ENCODE measurements at places on chromosomes 3 and 15. TPM values are rescaled to one million over a fixed set of nuclear protein-coding genes. Genes with fewer than 3 reads are reported as not detected.

The CCRL2 gene
- total RNA-seq: 5.8 TPM

The ALAS1 gene
- 47.5 TPM for total RNA-seq

The NANOGP8 gene
- total RNA-seq: not detected

DNA sequence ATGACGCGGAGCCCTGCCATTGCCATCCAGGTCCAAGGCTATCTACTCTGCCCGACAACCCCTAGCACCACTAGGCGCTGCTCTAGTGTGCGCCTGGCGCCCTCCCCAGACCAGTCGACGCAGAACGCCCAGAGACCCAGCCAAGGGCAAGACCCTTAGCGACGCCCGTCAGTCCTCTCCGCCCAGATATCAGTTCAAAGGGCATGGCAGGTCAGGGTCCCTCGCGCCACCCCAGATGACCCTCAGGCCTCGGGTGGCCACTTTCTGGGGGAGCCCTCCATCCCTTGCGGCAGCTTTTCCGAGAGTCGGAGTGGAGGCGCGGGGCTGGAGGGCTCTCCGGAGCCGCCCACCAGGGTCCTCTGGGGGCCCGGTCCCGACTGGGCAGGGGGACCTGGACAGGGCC, 371 bp upstream of the CLSTN2 start:
- H3K27ac ChIP-seq: no peak overlapping the region
- no peaks in the 10 kb centered on the region for H3K36me3 ChIP-seq
- no peak overlapping the region for H3K4me3 ChIP-seq
- peaks cover 7% of the 10 kb centered on the region for H3K4me1 ChIP-seq
- H3K27me3 ChIP-seq: peaks cover 48% of the 10 kb centered on the region
- no peak for DNase-seq

- no peaks in the 10 kb centered on the region for H3K36me3 ChIP-seq
- no peak overlapping the region for H3K4me3 ChIP-seq
- no peak for DNase-seq
- H3K27ac ChIP-seq: no peak overlapping the region
These were observed 119.5 kb downstream of the MYLK start for GRCh38 chr3:123764647-123765046.

DNA sequence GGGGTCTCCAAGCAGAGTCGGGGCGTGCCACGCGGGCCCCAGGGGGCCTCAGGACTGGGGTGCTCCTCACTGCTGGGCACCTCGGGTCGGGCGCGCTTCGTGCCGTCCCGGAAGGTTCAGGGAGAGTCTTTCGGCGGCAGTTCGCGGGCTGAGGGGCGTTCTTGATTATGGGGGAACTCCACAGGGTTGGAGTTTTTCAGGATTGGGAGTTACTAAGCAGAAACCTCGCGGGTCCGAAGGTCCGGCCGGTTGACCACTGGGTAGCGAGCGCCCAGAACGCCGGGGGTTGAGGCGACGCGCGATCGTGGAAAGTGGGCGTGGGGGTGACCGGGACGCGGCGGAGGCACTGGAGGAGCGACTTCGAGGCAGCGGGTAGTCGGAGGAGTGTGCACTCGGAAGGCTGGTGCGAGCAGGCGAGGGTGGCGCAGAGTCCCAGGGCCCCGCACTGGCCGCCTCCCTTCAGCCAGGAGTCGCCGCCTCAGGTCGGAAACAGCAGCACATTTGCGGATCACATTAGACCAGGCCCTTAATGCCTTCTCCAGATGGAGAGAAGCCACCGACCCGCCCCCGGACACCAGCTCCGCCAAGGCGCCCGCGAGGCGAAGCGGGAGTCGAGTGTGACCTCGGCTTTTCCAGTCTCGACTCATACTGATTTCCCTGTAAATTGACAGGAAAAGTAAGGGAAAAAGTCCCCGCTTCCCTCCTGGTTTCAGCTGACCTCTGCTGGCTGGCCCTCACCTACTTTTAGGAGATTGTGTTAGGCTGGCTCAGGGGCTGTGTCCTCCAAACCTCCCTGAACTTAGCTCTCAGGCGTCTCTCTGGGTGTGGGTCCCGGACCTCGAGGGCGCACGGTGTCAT, 685 bp downstream of the ADAMTSL3 start:
- peaks cover 27% of the 10 kb centered on the region for H3K27me3 ChIP-seq
- H3K4me3 ChIP-seq: no peak overlapping the region
- no peaks in the 10 kb centered on the region for H3K36me3 ChIP-seq
- DNase-seq: no peak
- H3K27ac ChIP-seq: no peak overlapping the region

GRCh38 chr3:107817076-107817475, 273.8 kb downstream of the CD47 start:
- no peak for DNase-seq
- no peaks in the 10 kb centered on the region for H3K4me1 ChIP-seq
- no peaks in the 10 kb centered on the region for H3K36me3 ChIP-seq
- peaks cover 4% of the 10 kb centered on the region for H3K27me3 ChIP-seq
- H3K4me3 ChIP-seq: no peak overlapping the region

DNA sequence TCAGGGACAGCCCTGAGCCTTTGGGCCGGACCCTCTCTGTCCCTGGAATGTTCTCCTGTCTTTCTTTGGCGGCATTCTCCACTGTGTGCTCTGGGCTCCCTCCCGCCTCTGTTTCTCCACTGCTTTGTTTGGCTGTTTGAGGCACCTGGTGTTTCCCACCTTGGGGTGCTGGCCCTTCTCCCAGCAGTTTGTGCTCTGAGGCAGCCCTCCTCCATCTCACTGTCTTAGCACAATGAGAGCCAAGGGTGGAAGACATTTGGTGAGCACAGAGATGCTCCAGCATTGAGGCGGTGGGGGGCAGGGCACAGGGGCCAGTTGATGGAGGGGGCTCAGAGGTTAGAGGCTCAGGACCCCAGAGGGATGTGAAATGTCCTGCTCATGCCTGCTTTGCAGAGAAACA, 54.3 kb downstream of the RASGRF1 start:
- no peaks in the 10 kb centered on the region for H3K36me3 ChIP-seq
- H3K4me3 ChIP-seq: no peak overlapping the region
- no peaks in the 10 kb centered on the region for H3K4me1 ChIP-seq
- no peak for DNase-seq
- H3K27ac ChIP-seq: no peak overlapping the region

DNA sequence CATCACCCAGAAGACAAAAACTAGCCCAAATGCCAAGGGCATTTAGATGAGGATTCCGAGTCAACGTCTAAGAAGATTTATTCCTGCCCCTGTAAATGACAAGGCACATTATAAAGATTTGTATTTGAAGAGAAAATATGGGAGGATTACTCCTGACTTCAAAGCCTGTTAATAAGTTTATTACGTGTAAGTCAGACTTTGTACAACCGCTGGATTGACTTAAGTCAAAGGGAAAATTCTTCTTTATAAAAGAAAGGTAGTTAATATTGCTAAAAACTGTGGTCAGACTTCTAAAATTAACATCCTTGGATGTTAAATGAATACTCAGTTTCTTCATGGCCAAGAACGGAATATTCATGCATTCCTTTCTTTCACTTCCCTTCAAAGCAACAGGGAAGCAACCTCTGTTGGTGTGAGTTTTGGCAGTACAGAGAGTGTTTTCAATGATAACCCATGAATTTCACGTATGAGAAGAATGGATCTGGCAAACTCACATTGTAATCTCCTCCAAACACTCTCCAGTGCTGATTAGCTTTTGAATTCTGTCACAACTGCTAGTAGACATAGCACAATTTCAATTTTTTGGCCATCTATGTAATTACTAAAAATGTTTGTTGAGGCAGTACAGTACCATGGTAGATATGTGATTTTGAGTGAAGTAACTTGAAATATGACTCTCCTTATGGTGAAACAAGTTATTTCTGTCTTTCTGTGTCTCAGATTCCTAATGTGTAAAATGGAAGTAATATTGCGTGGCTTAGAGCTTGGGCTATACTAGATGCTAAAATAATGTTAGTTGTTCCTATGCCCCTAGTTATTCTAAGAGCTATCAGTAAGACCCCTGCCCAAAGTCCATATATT, 62.0 kb downstream of the PLD1 start:
- no peak for DNase-seq
- no peaks in the 10 kb centered on the region for H3K4me1 ChIP-seq
- H3K4me3 ChIP-seq: no peak overlapping the region
- H3K36me3 ChIP-seq: no peaks in the 10 kb centered on the region
- no peak overlapping the region for H3K27ac ChIP-seq
- H3K27me3 ChIP-seq: peaks cover 9% of the 10 kb centered on the region

DNA sequence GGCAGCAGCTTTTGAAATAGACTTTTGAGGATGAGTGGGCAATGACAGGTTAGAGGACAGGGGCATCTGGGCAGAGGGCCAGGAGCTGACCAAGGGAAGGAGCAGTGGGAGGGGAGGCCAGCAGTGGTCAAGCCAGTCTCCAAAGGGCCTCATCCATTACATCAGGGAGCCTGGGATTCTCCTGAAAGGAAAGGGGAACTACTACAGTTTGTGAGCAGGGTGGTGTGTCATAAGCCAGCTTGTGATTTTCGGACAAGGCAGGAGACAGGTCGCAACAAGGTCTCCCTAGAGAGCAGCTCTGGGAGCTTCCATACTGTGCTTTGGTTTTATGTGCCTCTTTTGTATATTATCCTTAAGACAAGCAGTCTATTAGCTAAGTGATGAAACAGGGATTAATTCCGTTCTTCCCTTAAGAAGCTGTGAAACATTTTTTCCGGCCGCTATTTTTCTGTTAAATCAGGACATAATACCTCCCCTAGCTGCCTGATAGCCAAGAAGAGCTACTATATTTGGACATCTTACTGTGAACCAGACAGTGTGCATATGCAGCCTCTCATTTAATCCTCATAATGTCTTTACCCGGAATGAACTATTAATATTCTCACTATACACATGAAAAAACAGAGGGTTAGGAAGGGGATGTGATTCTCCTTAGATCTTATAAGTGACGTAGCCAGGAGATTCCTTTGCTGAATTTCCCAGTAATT, 46.4 kb downstream of the C2CD4B start:
- no peak overlapping the region for H3K27ac ChIP-seq
- DNase-seq: no peak
- H3K4me3 ChIP-seq: no peak overlapping the region
- peaks cover 32% of the 10 kb centered on the region for H3K4me1 ChIP-seq

GRCh38 chr15:69557020-69557706, 104.5 kb downstream of the RPLP1 start:
- no peaks in the 10 kb centered on the region for H3K36me3 ChIP-seq
- H3K4me3 ChIP-seq: no peak overlapping the region
- DNase-seq: no peak
- no peaks in the 10 kb centered on the region for H3K4me1 ChIP-seq
- peaks cover 3% of the 10 kb centered on the region for H3K27me3 ChIP-seq
- H3K27ac ChIP-seq: no peak overlapping the region

DNA sequence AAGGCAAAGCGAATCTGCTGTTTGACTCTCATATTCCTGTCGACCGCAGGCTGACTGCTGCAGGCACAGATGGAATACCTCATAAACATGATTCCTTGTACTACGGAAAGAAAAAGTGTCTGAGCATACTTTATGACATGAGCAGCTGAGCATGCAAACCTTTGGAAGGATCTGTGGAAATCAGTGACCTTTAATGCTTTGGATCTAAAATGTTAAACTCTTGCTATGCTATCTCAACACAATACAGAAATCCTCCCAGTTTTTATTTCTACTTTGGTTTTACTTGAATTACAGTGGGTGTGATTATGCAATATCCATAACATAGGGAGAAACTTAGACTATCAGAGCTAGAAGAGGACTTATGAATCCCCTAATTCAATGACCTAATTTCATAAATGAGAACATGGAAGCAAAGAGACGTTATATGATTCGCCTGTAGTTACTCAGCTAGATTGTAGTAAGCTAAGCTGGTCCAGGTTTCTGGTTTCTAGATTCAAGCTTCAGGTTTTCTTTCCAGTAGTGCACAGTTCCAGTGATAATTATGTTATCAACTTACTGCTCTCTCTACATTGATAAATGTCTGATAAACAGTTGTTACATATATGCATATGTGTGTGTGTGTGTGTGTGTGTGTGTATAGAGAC, 127.6 kb upstream of the GBE1 start:
- no peaks in the 10 kb centered on the region for H3K27me3 ChIP-seq
- H3K4me3 ChIP-seq: no peak overlapping the region
- H3K27ac ChIP-seq: no peak overlapping the region
- H3K36me3 ChIP-seq: no peaks in the 10 kb centered on the region
- H3K4me1 ChIP-seq: no peaks in the 10 kb centered on the region

DNA sequence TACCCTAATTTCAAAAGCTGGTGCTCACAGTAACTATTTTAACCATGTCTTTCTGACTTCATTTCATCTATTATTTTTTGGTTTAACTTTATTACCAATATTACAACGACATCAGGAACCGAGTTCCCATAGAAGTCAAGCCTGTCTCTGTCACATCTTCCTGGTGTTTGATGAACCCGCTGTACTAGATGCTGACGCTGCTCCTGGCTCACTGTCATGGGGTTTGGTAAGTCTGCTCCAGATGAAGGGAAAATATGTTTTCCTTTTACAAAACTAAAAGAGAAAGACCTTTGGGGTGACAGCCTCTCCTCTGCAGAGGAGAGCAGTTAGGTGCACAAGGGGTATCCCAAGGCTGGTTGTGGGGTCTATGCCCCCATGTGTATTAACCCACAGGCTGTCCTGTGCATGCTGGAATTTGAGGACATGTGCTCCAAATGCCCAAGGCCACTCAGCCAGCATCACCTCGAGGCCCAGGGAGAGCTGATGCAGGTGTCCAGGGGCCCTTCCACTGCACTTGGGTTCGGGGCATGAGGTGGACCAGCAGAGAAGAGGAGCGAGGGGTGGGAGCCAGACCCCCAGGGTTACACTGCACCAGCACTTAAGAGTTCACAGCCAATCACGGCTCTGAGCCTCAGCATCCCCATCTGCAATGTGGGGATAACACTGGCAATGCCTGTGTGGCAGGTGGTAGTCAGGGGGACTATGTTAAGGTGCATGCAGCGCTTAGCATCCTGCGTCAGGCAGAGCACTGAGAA, 62.2 kb downstream of the ATP10A start:
- H3K27me3 ChIP-seq: no peaks in the 10 kb centered on the region
- DNase-seq: no peak
- H3K4me3 ChIP-seq: no peak overlapping the region
- H3K27ac ChIP-seq: no peak overlapping the region
- H3K36me3 ChIP-seq: peaks cover 4% of the 10 kb centered on the region

- H3K4me3 ChIP-seq: no peak overlapping the region
- no peaks in the 10 kb centered on the region for H3K36me3 ChIP-seq
- no peak overlapping the region for H3K27ac ChIP-seq
- no peak for DNase-seq
These were observed 135.3 kb downstream of the FMN1 start for GRCh38 chr15:33059184-33059583.

- no peak for DNase-seq
- H3K4me3 ChIP-seq: no peak overlapping the region
- peaks cover 36% of the 10 kb centered on the region for H3K4me1 ChIP-seq
- no peaks in the 10 kb centered on the region for H3K27me3 ChIP-seq
- H3K27ac ChIP-seq: no peak overlapping the region
These were observed 4.3 kb downstream of the PDIA5 start for GRCh38 chr3:123071146-123071545.

GRCh38 chr15:77959432-77959879, 118.1 kb downstream of the TBC1D2B start:
- H3K4me3 ChIP-seq: peak overlapping the region; percentile 41
- peak; percentile 75 for DNase-seq
- no peaks in the 10 kb centered on the region for H3K36me3 ChIP-seq
- H3K27me3 ChIP-seq: peaks cover 25% of the 10 kb centered on the region
- H3K27ac ChIP-seq: no peak overlapping the region
- H3K4me1 ChIP-seq: peaks cover 18% of the 10 kb centered on the region

All from activated CD4-positive, alpha-beta T cell treated with anti-CD3 and anti-CD28 coated beads, Interleukin-2, amount 10 ng/mL, durations not matched to agents 7 days and 5 days (primary cell).